CD4-positive, alpha-beta T cell treated with Interleukin-15 for 4 hours (primary cell): ENCODE measurements at places on chromosomes 3 and 15.

DNA sequence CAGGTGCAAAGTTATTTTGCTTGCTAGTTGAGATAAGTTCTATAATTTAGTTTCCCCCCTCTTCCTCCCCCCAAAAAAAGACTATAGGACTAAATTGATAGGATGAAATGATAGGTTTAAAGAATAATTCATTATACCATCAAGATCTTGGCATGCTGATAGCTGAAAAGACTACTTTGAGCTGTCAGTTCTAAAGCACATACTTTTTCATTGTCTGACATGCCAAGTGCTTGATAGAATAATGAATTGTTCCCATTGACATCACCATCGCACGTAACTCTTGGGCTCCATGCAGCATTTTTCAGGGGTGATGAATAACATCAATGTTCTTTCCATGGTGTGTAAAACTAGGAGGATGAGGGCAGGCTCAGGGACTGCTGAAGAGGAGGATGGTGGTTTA is 32.3 kb upstream of the TAFA4 start:
- no peak for DNase-seq

- DNase-seq = no peak
These were observed 22.6 kb upstream of the RBP1 start for GRCh38 chr3:139561959-139562676.

GRCh38 chr15:62588938-62589670 is 424.0 kb upstream of the C2CD4B start:
- DNase-seq = no peak

DNA sequence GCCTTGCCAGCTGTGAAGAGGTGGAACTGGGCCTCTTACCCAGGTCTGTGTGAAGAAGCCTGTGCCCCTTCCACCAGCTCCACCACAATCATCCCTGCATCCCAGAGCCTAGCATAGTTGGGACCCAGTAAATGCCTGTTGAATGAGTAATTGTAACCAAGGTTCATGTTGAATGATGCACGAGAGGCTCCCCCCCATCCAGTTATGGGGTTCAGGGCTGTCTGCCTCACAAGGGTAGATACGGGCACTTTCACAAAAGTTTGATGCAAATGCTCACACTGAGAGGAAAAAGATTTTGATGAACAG is 29.5 kb upstream of the TSEN2 start:
- DNase-seq = no peak

- no peak for DNase-seq
These were observed 760.2 kb downstream of the GRM7 start for GRCh38 chr3:7621046-7621630.

DNA sequence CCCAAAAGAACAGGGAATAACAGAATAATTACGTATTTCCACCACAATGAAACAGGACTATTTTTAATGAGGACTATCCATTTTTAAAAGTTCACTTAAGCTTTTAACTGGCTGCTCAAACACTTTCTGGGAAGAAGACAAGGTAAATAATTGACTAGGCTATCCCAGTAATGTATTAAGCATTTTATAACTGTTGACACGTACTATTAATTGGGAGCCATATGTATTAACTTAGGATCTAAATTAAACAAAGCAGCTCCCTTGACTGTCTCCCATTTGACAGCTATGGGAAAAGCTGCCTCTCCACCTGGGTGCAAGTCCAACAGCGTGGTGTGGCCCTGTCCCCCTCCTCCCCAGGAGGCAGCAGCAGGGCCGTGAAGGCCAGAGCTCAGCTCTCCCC is 36.1 kb downstream of the MYO5C start:
- no peak for DNase-seq

DNA sequence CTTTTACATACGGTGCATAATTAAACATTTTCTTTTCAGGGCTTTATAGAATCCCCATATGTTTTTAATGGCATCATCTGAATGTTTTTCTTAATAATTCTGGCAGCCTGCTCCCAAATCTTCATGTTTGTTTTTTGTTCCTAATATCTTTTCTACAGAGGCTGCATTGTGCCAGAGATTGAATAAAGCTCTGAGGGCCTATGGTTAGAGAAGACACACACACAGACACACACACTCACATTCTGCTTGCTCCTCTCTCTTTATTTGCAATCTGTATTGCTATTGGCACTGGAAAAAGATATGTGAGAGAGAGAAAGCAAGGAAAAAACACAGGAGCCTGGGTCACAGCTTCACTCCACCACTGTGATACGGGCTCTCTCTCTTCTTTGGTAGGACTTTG is 136.0 kb downstream of the MECOM start:
- DNase-seq = no peak

DNA sequence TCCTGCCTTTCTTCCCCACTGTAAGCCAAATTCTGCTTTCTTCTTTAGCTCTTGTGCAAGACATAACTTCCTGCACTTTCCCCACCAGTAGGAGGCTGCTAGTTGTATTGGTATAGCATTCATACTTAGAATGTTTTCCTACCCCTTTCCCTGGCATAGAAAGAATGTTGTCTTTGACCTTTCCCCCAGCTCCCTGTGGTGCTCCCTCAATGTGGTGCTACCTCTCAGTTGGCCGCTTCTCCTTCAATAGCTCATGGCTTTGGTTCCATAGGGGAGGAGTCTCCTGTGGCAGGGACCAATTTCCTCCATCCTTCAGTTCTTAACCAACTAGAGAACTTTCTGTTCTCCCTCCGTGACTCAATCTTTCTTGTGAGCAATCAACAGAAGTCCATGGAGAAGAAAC is 67.5 kb upstream of the AKAP13 start:
- DNase-seq = no peak

- no peak for DNase-seq
These were observed 235.0 kb downstream of the ADAMTS17 start for GRCh38 chr15:100106732-100107131.

GRCh38 chr3:52245322-52246263 is at the start of gene PPM1M:
TSS of gene PPM1M (plus strand) at chr3:52245759. CDS start at chr3:52245825, 66 bp downstream.
- DNase-seq = peak; percentile 57

- DNase-seq = no peak
These were observed 69.4 kb downstream of the ARNT2 start for GRCh38 chr15:80473286-80474223.

DNA sequence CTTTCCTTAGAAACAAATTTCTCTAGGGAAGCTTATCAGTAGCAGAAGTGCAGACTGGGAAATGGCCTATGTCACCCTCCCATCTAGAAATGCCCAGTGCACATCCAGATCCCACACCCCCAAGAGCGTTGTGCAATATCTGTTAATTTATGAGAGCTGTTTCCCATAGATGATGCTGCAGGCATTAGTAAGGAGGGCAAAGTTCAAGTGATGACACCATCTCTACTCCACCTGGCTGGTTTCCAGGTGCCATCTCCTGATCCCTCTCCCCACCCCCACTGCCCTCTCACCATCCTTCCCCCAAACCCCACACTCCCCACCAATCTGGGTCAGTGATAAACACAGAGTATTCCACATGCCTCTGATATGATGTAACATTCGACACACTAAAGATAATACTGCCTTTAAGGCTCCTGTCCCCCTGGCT is 39.4 kb downstream of the AGTR1 start:
- no peak for DNase-seq

DNA sequence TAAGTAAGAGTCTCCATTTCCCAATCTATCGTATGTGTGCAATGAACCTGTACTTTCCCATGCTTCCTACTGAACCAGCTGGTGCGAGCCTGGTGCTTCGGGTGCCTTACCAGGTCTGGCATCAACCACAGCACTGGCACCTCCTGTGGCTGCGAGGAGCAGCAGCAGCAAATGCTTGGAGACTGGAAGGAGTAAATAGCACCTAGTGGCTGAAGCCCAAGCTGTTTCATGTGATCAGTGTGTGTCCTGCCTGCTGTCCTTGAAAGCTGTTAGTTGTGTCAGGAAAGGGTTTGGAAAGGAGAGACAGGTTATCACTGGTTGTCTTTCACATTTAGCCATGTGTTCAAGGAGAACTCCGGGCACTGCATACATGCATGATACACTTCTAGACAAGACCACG is 31.8 kb downstream of the PCOLCE2 start:
- no peak for DNase-seq

GRCh38 chr3:39605837-39606236 is 138.4 kb downstream of the MOBP start:
- no peak for DNase-seq

- no peak for DNase-seq
These were observed 529.2 kb upstream of the GOLIM4 start for GRCh38 chr3:168624892-168625448.

- DNase-seq = no peak
These were observed 46.5 kb upstream of the CCDC174 start for GRCh38 chr3:14605067-14605466.

- no peak for DNase-seq
These were observed 63.3 kb downstream of the ABTB1 start for GRCh38 chr3:127735767-127736693.

DNA sequence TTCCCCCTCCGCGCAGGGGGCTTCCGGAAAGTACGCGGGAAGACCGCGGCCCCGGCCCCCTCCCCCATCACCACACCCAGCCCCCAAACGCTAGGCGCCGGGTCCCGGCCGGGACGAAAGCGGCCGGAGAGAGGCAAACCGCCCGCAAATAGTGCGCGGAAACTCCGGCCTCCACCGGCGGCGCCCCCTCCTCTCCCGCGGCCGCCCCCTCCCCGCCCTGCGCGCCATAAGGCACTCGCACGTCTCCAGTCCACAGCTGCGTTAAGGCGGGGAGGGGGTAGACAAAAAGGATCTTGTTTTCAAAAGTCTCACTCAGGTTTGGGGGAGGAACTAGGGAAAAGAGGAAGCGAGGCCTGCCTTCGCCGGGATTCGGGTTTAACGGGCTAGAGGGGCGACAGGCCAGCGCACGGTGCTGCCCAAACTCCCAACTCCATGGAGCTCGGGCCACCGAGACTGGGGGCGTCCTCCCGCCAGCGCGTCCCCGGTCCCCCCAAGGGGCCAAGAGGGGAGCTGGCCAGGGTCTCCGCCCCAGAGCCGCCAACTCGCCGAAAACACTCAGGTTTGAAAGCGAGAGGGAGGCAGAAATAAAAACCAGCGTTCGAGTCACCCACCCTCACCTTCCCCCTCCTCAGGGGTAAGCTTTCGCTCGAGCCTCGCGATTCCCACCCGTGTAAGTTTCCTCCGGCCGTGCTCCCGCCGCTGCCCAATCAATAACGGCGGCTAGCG is 1.8 kb downstream of the ANP32A start:
- no peak for DNase-seq

- DNase-seq = no peak
These were observed 278.8 kb downstream of the FOXP1 start for GRCh38 chr3:71304684-71305083.

GRCh38 chr3:193928354-193929209 is 207.4 kb upstream of the HES1 start:
- no peak for DNase-seq

GRCh38 chr3:14680716-14681115 is 5.8 kb downstream of the C3orf20 start:
- DNase-seq = no peak

DNA sequence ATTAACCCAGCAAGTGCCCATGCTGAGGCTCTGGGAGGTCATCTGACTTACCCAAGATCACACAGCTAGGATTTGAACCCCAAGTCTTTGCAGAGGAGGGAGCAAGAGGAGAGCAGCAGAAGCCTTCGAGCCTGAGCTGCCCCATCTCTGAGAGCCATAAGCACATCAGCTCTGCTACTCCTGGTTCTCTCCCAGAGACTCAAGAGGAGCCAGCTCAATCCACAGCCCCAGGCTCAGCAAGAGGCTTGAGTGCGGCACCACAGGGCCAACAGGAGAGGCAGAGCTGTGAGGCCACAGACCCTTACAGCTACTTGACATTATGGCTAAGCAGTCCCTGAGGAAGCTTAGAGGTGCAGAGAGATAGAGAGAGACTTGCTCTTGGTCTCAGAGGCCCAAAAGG is 15.9 kb upstream of the NTRK3 start:
- DNase-seq = no peak

DNA sequence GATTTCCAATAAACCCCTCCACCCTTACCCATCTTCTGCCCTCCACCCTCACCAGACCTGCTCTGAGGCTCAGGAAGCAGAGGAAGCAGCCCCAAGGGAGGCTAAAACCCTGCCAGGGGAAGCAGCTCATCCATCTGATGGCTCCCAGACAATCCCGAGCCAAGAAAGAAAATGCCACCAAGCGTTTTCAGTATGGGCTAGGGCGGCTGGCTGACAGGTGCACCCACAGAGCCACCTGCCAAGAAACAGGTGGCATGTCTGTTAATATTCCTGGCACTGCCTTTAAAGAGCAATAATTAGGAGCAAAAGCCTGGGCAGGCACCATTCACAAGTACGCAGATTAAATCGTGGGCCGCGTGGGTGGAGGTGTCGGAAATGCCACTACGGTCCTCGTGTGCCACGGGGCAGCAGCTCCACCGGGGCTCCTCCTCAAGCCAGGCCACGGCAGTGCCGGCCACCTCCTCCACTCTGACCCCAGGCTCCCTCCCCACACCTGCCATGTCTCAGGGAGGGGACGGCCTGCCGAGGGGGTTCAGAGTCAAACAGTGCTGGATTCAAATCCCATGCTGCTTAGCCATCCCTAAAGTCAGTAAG is 23.9 kb upstream of the GRIP2 start:
- no peak for DNase-seq
